HCT116 (cell line): ENCODE measurements at places on chromosomes 12 and 14. TPM values are rescaled to one million over a fixed set of nuclear protein-coding genes. Genes with fewer than 3 reads are reported as not detected.

- no peak overlapping the region for H3K4me3 ChIP-seq
- H3K4me1 ChIP-seq = no peaks in the 10 kb centered on the region
- no peaks in the 10 kb centered on the region for H3K36me3 ChIP-seq
- H3K27me3 ChIP-seq = no peaks in the 10 kb centered on the region
- no peak overlapping the region for H3K27ac ChIP-seq
These were observed 11.2 kb upstream of the SERPINA4 start for GRCh38 chr14:94550041-94550440.

- no peak overlapping the region for H3K27ac ChIP-seq
- peaks cover 19% of the 10 kb centered on the region for H3K4me1 ChIP-seq
- H3K4me3 ChIP-seq = no peak overlapping the region
- no peaks in the 10 kb centered on the region for H3K27me3 ChIP-seq
These were observed 7.6 kb upstream of the ORAI1 start for GRCh38 chr12:121618659-121619233.

- no peak for DNase-seq
- no peak overlapping the region for H3K27ac ChIP-seq
- no peak overlapping the region for H3K4me3 ChIP-seq
- no peaks in the 10 kb centered on the region for H3K27me3 ChIP-seq
- H3K4me1 ChIP-seq = no peaks in the 10 kb centered on the region
These were observed 253.4 kb downstream of the C12orf50 start for GRCh38 chr12:87775784-87776183.

DNA sequence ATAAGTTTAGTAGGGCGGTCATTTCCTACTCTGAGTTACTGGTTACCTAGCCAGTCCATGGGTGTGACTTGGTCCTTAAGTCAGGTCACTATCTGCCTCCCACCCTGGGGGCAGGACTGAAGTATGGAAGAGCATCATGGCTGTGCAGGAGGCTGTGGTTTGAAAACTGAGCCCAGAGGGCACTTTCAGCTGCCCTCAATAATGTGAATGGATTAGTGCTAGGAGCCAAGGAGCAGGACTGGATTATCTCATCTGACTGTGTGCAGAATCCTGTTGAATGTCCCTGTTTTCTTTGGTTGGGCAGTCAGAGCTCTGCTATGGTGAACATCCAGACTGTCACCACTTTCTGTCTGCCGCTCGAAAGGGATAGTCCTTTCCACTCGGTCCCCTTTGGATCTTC lies 1.6 kb downstream of the ATXN7L3B start:
- no peaks in the 10 kb centered on the region for H3K27me3 ChIP-seq
- peaks cover 17% of the 10 kb centered on the region for H3K36me3 ChIP-seq
- no peak for DNase-seq

- peak overlapping the region; percentile 29; the same call in 1 of the 2 replicates for H3K27ac ChIP-seq
- H3K4me3 ChIP-seq = no peak overlapping the region
- H3K4me1 ChIP-seq = peaks cover 6% of the 10 kb centered on the region; the same call in 1 of the 2 replicates
- H3K36me3 ChIP-seq = no peaks in the 10 kb centered on the region
- peak; percentile 65 for DNase-seq
- H3K27me3 ChIP-seq = no peaks in the 10 kb centered on the region
These were observed 4.3 kb upstream of the DHRS2 start for GRCh38 chr14:23631702-23632460.

The CRIP1 gene
- total RNA-seq = 260 TPM

The OR4E2 gene
- not detected for total RNA-seq
